ENCODE measurements at places on chromosomes 3 and 15. TPM values are rescaled to one million over a fixed set of nuclear protein-coding genes. Genes with fewer than 3 reads are reported as not detected.

- no peak for DNase-seq
These were observed 72.7 kb upstream of the DCLK3 start for GRCh38 chr3:36837089-36837488.

NAALADL2 gene
- total RNA-seq: 9.1 TPM

GRCh38 chr3:13772885-13773745 is 106.8 kb downstream of the WNT7A start:
- DNase-seq: no peak

- no peak for DNase-seq
These were observed 7.8 kb upstream of the CLDN16 start for GRCh38 chr3:190380184-190380583.

DNA sequence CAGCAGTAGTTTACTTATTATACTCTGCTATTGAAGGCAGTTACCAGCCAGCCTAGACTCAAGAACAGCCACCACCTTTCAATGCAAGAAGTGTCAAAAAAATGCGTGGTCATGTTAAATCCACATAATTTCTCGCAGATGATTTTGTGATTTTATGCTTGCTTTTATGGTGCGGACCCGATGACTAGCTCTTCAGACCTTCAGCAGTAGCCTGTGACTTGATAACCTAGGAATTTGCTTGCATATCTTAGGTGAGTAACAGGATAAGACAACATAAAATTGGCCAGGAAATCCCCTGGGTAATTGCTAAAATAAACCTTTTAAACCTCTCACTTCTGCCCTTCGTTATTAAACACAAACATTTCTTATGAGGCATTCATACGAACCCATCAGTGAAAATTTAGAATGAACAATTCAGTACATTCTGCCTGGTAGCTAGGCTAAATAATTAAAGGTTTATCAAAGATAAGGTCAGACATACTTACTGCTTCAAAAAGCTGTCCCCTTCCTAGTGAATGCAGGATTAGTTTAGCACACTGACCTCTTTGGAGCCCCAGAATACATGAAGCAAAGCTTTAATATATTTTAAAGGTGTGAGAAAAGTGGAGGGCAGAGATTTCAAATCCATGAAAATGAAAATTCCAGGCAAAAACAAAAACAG is 798.8 kb downstream of the OTOL1 start:
- no peak for DNase-seq

- no peak for DNase-seq
These were observed 11.1 kb downstream of the TNK2 start for GRCh38 chr3:195897081-195897852.

GRCh38 chr3:66195347-66195783 is 25.4 kb upstream of the SLC25A26 start:
- peak; percentile 14 for DNase-seq

ARL13B gene
- total RNA-seq: 14.8 TPM

DIPK2A gene
- 23.2 TPM for total RNA-seq

DNA sequence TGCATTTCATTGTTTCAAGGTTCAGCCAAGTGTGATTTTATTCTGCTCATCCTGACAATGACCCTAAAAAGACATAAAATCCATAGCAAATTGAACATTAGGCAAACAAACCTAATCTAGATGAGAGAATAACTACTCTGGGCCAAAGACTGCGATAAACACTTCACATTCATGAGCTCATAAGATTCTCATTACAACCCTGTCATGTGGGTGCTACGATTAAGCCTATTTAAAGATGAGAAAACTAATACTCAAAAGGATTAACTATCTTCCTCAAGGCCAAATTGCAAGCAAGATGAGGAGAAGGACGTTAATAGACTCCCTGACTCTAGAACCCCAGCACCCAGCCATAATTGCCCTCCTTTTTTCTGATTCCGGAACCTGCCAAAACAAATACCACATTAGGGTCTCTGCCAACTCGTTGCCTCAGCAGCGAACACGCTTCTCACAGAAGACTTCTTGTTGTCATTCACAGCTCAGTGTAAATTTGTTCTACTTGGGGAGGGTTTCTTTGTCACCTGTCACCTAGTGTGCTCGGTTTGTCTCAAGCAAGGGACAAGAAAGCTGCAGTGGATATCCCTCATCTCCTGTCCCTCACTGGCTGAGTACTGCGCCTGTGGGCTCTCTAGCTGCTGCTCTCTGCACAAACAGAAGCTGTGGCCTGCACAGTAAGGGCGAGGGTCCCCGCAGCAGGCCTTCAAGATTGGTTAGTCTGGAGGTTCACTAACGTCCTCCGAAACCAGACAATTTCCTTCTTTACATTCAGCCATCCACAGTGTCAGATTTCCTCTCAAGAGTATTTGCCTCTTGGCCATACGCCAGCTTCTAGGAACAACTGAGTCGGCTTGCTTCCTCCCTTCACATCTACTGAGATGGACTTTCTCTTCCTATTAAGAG is 200.0 kb upstream of the UBE2E2 start:
- no peak for DNase-seq

DNA sequence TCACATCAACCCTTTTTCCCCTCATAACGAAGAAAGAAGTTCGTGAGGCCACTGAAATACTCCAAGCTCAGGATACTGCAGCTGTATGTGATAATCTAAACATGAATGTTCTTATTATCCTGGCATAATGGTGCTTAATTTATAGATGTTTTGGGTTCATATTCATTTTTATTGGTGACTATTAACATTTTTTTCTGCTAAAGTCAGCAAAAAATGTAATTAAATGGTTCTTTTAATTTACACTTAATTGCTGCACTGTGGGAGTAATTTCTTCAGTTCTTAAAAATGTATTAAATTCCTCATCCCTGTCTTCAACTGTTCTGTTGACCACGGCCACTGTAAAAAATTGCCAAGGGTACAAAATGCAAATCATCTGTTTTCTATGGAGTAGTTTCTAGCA is 95.6 kb downstream of the CDIN1 start:
- no peak for DNase-seq

DNA sequence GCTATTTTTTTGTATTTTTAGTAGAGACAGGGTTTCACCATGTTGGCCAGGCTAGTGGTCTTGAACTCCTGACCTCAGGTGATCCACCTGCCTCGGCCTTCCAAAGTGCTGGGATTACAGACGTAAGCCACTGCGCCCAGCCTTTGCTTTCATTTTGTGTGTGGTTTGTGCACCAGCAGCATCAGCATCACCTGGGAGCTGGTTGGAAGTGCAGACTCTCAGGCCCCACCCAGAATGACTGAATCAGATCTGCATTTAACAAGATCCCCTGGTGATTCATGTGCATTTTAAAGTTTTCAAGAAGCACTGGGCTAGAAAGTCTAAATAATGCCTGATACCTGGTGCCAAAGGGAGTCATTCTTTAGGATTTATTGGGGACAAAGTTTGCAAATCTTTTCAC is 73.4 kb upstream of the BNIP2 start:
- no peak for DNase-seq

DNA sequence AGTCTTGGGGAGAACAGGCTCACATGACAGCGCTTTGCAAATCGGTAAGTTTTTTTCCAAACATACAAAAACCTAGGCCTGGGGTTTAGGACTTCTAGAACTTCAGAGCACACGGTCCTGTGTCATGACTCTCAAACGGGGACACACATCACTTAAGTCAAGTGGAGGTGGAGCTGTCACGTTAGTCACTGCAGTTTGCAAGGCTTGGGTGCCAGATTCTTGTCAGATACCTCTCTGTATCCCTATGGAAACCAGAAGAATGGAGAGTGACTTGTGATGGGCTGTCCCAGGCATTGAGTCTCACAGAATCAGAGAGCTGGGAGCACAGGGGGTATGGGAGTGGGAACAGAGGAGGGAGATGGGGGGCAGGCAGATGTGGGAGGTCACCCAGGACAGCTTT is 64.8 kb downstream of the DUT start:
- no peak for DNase-seq

DNA sequence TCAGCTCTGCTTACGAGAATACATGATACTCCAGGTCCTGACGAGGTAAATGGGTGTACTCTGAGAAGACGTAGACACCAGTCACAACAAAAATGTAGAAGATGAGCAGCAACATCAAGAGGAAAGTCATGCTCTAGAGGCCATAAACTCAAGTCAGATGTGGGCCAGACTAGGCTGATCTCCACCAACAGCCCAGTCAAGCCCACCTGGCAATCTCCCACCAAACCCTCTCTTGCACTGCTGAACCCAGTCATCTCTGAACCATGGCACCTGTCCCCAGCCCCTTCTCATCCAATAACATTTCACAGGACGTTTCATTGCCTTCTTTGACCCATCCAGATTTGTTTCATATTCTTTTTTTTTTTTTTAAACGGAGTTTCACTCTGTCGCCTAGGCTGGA is 10.8 kb upstream of the PDIA3 start:
- no peak for DNase-seq

GRCh38 chr3:61561374-61562041 is at the start of gene PTPRG:
PTPRG (plus strand) TSS chr3:61561571; CDS start chr3:61562288, 717 bp downstream.
- peak; percentile 81 for DNase-seq

GRCh38 chr3:187889601-187890404 is 144.5 kb upstream of the BCL6 start:
- DNase-seq: no peak

SIDT1 gene
- total RNA-seq: not detected

DNA sequence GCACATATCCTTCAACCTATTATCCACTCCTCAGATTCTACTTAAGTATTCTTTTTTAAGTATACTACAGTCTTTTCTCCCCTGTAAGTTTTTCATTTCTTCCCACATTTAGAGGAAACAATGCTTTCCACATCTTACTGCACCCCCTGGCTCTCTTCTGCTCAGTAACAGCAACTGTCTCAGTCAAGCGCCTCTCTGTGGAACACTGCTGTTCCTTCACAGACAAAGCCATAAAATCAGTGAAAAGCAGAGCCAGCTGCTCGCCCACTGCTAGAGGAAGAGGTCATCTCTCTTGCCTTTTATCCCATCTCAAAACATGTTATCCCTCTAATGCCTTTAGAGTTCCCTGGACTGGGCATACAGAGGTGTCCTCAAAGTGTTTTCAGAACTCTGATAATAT is 24.8 kb downstream of the SERP1 start:
- DNase-seq: no peak

TPM1 gene
- total RNA-seq: 1,245 TPM

DNA sequence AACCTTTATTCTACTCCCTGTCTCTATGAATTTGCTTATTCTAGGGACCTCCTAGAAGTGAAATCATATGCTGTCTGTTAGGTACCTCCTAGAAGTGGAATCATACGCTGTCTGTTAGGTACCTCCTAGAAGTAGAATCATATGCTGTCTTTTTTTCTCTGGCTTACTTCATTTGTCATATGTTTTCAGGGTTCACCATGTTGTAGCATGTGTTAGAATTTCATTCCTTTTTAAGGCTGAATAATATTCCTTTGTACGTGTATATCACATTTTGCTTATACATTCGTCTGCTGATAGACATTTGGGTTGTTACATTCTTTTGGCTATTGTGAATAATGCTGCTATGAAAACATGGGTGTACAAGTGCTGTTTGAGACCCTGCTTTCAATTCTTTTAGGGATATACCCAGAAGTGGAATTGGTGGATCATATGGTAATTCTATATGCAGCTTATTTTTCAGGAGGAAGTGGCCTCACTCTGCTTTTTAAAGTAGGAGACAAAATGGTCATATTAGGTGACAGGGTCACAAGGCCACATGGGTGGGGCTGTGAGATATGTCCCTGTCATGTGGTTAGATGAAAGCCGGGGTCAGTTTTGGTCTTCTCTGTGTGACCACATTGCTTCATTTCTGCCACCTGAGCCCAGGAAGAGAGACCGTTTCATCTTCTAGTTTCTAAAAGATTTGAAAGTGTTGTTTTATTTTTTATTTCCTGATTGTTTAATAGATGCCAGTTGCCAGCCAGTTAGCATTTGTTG is 76.7 kb downstream of the FLNB start:
- DNase-seq: no peak
